ENCODE measurements at places on chromosomes 4 and X. TPM values are rescaled to one million over a fixed set of nuclear protein-coding genes. Genes with fewer than 3 reads are reported as not detected.

The CENPVL1 gene
- not detected for total RNA-seq

The PALLD gene
- 738 TPM for total RNA-seq

The AFM gene
- not detected for total RNA-seq

DNA sequence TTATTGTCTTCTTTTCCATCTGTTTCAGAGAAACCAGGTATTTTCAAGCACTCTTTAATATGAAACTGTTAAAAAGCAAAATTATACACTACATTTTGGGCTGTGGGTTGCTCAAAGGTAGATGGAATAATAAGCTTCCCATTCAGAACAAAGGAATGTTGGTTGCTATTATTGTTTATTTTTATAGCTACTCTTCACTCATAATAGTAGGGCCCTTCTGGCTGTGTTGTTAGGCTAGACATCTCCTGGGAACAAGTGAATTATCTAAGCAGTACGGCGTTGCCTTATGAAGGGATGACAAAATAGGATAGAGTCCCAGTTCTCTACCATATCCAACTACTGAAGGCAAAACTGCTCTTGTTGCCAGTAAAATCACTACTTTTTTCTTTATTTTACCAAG, 34.2 kb downstream of the TENM3 start:
- DNase-seq = no peak
- H3K27me3 ChIP-seq = no peaks in the 10 kb centered on the region
- no peak overlapping the region for H3K27ac ChIP-seq
- H3K36me3 ChIP-seq = no peaks in the 10 kb centered on the region
- H3K4me1 ChIP-seq = no peaks in the 10 kb centered on the region

- DNase-seq = no peak
- no peaks in the 10 kb centered on the region for H3K27me3 ChIP-seq
- no peak overlapping the region for H3K27ac ChIP-seq
- peaks cover 3% of the 10 kb centered on the region for H3K4me1 ChIP-seq
- H3K4me3 ChIP-seq = no peak overlapping the region
Measured at GRCh38 chrX:19742826-19743225, 144.6 kb downstream of the SH3KBP1 start.

DNA sequence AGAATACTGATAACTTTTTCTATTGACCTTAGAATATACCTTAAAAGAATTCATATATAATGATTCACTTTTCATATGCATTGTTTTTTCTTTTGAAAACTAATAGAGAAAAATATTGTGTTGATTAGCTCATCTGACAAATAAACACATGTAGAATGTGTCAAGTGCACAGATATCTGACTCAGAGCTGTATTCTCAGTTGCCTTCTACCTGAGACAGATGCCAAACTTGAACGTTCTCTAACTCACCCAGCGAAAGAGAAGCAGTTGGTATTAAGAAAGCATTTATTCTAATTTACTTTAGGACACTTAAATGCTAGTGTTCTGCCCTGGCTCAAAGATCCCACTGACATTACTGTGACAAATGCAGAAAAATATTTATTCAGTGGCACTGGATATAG, 28.1 kb downstream of the USP53 start:
- DNase-seq = no peak
- H3K27ac ChIP-seq = no peak overlapping the region
- peaks cover 3% of the 10 kb centered on the region for H3K36me3 ChIP-seq
- peaks cover 23% of the 10 kb centered on the region for H3K4me1 ChIP-seq

GRCh38 chrX:109830704-109831206, 97.7 kb upstream of the ACSL4 start:
- DNase-seq = no peak
- no peaks in the 10 kb centered on the region for H3K4me1 ChIP-seq
- no peak overlapping the region for H3K27ac ChIP-seq
- H3K4me3 ChIP-seq = no peak overlapping the region

- no peaks in the 10 kb centered on the region for H3K36me3 ChIP-seq
- no peak overlapping the region for H3K27ac ChIP-seq
- no peaks in the 10 kb centered on the region for H3K4me1 ChIP-seq
- no peak for DNase-seq
Measured at GRCh38 chrX:37651921-37652452, 33.6 kb upstream of the XK start.

DNA sequence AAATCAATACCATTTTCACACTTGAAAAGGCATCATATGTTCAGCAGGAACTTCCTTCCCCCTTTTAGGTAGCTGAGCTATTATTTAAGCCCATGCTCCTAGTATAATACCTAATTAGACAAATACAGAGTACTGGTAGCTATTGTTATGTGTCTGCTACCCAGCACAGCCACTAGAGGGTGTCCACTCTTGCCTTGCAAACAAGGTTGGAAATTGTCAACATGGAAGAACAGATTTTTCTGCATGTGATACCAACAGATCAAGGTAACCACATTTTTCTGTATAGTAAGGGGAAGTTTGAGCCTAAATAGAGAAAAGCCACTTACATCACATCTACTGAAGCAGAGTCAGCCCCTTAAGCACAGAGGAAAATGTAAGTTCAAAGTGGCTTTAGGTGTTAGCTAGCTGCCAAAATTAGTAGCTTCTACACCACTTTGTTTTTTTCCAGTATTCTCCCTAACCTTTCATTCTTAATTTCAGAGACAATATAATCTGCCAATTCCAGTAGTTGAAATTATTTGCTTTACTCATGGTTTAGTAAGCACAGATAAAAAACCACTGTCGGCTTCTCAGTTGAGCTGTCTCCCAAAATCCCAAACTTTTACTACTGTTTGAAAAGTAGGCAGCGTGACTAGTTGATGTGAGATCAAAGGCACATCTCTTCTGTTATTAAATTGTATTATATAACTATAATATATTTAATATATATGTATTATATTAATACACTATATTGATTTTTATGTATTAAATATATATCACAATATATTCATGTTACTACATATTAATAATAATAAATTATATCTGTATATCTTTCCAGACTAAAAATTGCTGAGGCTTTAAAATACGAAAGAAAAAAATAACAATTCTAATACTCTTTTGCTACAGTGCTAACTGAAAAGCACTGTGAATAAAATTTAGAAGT, 38.2 kb downstream of the EDNRA start:
- H3K27me3 ChIP-seq = no peaks in the 10 kb centered on the region
- H3K36me3 ChIP-seq = no peaks in the 10 kb centered on the region
- H3K4me3 ChIP-seq = no peak overlapping the region
- no peaks in the 10 kb centered on the region for H3K4me1 ChIP-seq
- no peak overlapping the region for H3K27ac ChIP-seq
